ENCODE measurements at places on chromosomes 6 and 20.

DNA sequence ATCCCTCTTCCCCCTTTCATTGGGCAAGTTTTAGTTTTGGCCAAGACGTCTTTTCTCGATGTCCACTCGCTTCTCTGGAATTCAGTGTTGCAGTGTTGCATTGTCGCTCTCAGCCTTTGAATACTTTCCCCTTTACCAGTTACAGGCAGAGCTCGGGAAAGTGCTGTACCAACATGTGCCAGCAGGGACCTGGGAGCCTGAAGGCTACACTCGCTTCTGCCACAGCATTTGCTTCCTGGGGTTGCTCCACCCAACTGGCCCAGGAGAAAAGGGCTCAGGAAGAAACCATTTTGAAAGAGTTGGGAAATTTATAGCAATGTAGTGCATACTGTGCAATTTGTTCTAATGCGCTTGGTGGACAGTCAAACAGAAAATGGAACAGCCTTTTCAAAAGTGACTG, 78.6 kb downstream of the LINC00237 start:
- H3K27me3 ChIP-seq: peaks cover 32% of the 10 kb centered on the region
- DNase-seq: no peak
- H3K4me3 ChIP-seq: no peak overlapping the region

GRCh38 chr6:164005004-164005711, 590.6 kb downstream of the QKI start:
- DNase-seq: no peak
- peaks cover 24% of the 10 kb centered on the region for H3K27me3 ChIP-seq
- H3K4me1 ChIP-seq: no peaks in the 10 kb centered on the region
- H3K36me3 ChIP-seq: no peaks in the 10 kb centered on the region
- no peak overlapping the region for H3K27ac ChIP-seq

GRCh38 chr6:112307707-112308106, 39.4 kb upstream of the RFPL4B start:
- peaks cover 73% of the 10 kb centered on the region for H3K27me3 ChIP-seq
- H3K4me1 ChIP-seq: no peaks in the 10 kb centered on the region
- DNase-seq: no peak
- no peak overlapping the region for H3K27ac ChIP-seq
- H3K36me3 ChIP-seq: no peaks in the 10 kb centered on the region

GRCh38 chr6:119620846-119621555, 271.4 kb upstream of the MAN1A1 start:
- H3K27ac ChIP-seq: no peak overlapping the region
- H3K27me3 ChIP-seq: peaks cover 11% of the 10 kb centered on the region
- H3K4me1 ChIP-seq: no peaks in the 10 kb centered on the region
- DNase-seq: no peak
- H3K4me3 ChIP-seq: no peak overlapping the region

DNA sequence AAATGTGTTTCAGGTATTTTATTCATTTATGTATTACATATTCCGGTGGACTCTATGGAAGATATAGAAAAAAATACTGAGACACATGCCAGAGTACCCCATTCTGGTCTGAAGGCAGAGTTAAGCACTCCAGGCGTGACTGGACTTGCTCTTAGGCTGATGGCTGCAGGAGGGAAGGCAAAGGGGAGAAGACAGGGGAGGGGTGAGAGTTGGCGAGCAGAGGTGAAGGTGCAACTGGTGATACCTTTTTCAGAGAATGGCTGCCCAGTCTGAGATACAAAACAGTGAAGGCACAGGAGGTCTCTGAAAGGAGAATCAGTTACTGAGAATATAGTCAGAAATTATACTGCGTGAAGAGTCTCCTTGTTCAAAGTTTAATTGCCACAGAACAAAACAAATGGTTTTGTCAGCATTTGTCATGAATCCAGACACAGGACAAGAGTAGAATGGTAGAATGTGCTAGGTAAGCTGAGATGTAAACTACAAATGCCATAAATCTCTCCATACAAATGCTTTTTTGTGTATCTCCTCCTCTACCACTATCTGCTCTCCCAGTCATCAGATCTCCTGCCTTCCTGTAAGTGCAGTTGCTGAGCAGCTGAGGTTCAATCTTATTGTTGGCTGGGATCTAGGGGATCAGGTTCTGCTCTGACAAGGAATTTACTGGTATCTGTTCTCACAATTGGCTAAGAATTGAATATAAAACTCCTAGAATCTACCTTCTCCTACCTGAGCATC, 104.2 kb upstream of the DST start:
- no peaks in the 10 kb centered on the region for H3K27me3 ChIP-seq
- no peaks in the 10 kb centered on the region for H3K36me3 ChIP-seq
- no peak for DNase-seq

- H3K4me3 ChIP-seq: no peak overlapping the region
- H3K27ac ChIP-seq: no peak overlapping the region
- no peak for DNase-seq
Observed at GRCh38 chr6:169854813-169855212, 103.4 kb downstream of the ERMARD start.

DNA sequence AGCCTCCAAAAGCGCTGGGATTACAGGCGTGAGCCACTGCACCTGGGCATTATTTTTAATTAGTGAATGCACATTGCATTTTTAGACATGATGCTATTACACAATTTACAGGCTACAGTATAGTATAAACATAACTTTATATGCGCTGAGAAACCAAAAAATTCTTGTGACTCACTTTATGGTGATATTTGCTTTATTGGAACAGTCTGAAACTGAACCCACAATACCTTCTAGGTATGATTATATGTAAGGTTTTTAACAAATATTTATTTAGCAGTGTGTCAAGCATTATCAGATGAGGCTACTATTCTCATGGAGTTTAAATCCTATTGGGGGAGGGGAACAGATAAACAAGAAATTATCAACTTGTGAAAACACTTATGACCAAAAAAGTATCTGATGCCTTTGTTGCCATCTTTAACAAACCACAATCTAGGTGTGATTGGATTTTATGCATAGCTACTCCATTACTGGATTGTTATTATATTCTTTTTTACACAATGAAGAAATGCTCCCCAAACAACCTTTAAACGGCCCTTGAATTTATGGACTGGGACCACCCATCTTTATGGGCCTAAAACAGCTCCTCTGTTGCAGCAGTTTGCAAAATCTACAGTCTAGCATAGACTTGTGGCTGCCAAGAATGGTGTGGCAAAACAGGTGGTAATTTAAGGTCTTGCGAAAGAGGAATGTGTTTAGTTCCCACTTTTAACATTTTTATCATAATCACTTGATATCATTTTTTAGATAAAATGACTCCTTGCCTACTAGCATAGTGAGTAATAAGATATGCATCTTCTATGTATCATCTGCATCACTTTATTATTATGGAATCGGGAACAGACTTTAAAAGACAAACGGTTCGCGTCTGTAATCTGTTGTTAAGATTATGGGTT, 159.2 kb upstream of the C6orf118 start:
- peaks cover 4% of the 10 kb centered on the region for H3K36me3 ChIP-seq
- no peaks in the 10 kb centered on the region for H3K27me3 ChIP-seq
- H3K4me1 ChIP-seq: no peaks in the 10 kb centered on the region
- no peak for DNase-seq
- no peak overlapping the region for H3K27ac ChIP-seq

Measured in effector memory CD8-positive, alpha-beta T cell (primary cell).